ENCODE measurements at places on chromosomes 7 and 10. TPM values are rescaled to one million over a fixed set of nuclear protein-coding genes. Genes with fewer than 3 reads are reported as not detected.
A peak's percentile ranks its signal among the peaks of the same experiment; 100 is the strongest.

DNA sequence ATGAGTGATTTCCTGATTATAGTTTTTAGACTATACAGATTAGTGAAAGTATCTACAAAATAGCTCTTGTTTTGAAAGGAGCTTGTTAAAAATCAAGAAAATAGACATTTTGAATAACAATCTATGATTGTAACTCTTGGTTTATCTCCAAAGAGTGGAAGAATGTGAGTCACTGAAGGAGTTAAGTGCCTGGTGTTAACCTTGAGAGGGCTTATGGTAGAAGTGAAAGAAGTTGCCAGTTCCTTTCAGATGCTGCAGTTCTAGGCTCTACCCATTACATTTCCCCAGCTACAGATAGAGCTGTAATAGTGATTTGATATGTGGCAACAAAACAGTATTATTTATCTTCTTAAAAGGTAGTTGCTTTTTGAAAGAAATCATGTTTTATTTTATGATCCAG lies 12.7 kb downstream of the NRBF2 start:
- no peaks in the 10 kb centered on the region for H3K27me3 ChIP-seq
- no peak overlapping the region for H3K27ac ChIP-seq
- no peak for DNase-seq

DNA sequence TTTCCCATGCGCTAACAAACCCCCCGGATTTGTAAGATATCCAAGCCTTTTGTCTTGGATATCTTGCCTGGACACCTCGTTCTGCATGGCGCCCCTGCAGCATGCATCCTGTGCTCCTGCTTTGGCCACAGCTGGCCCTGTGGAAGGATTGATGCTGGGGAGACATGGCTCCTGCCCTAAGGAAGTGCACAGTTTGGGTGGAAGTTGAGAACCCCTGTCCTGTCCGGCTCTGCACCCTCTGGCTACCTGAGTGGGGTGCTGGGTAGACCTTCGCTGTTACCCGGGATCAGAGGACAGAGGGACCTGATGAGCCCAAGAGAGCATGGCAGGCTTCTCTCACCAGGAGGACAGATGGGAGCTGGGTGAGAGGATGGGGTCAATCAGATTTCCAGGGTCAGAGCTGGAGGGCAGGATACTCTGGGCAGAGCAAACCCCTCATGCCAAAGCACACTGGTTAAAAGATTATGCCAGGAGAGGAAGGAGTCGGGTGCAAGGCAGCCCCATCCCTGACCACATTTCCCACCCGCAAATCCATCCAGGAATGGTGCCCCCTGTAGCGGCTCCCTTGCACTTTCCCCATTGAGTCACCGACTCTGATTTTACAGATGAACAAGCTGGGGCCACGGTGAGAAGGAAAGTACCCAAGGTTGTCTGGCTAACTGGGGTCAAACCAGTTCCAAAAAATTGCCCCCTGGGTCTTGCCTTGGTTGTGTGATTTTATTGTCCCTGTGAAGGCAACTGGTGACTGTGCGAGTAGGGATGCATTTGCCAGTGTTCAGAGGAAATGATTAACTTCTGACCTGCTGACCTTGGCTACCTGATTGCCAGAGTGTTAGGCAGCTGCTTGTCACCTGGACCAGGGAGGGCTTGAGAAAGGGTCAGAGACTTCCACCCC lies 290.1 kb upstream of the ZMIZ1 start:
- H3K4me1 ChIP-seq: no peaks in the 10 kb centered on the region
- no peaks in the 10 kb centered on the region for H3K27me3 ChIP-seq
- H3K4me3 ChIP-seq: no peak overlapping the region
- H3K27ac ChIP-seq: peak overlapping the region; percentile 75
- no peaks in the 10 kb centered on the region for H3K36me3 ChIP-seq

DNA sequence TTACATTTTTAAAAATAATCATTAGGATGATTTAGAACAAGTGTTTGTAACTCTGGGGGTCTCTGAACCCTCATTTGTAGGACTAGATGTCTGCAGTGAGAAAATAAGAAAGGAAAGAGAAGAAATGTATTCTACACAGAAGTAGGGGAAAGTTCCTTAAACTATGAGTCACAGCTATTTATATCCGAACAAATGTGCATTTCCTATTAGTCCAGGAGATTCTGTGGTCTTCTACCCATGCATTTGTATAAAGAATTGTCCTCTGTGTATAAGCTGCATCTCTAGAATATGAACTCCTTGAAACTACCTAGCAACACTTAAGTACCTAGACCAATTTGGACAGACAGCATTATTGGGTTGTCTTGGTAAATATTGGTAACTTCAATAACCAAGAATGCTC lies 15.9 kb upstream of the CD36 start:
- no peak for DNase-seq
- H3K4me1 ChIP-seq: peaks cover 41% of the 10 kb centered on the region
- H3K27ac ChIP-seq: peak overlapping the region; percentile 80
- no peak overlapping the region for H3K4me3 ChIP-seq
- H3K36me3 ChIP-seq: no peaks in the 10 kb centered on the region
- H3K27me3 ChIP-seq: no peaks in the 10 kb centered on the region

GRCh38 chr10:98910048-98910447 lies 325.6 kb downstream of the HPSE2 start:
- H3K27ac ChIP-seq: no peak overlapping the region
- no peaks in the 10 kb centered on the region for H3K36me3 ChIP-seq

DNA sequence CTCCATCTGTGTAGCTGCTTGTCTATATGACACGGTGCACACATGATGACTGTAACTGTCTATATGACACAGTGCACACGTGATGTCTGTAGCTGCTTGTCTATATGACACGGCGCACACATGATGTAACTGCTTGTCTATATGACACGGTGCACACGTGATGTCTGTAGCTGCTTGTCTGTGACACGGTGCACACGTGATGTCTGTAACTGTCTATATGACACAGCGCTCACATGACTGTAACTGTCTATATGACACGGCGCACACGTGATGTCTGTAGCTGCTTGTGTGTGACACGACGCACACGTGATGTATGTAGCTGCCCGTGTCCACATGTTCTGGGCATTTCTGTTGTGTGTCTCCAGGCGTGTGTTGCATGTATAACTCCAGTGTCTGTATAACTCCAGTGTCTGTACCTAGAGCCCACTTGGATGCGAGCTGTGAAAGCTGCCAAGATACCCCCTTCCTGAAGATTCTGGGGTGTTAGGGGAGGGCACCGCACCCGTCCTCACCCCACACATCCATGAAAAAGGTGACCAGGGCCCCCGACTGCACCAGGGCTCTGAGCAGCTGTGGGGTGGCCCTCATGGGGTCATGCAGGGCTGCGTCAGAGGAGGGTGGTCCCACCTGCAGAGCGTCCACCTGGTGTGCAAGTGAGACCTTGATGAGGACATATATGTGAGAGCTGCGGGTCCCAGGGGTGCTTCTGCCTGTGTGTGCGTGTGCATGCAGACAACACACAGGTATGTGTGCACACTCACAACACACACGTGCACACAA lies 137.9 kb downstream of the ELFN1 start:
- DNase-seq: peak; percentile 4
- no peak overlapping the region for H3K27ac ChIP-seq
- H3K4me3 ChIP-seq: no peak overlapping the region
- H3K27me3 ChIP-seq: no peaks in the 10 kb centered on the region
- no peaks in the 10 kb centered on the region for H3K4me1 ChIP-seq

DPYSL4 gene
- total RNA-seq: 3.4 TPM

GPR15LG gene
- not detected for total RNA-seq

SFTPA1 gene
- total RNA-seq: not detected

GRCh38 chr7:103875718-103876117 lies 113.7 kb downstream of the RELN start:
- H3K27ac ChIP-seq: no peak overlapping the region
- no peaks in the 10 kb centered on the region for H3K27me3 ChIP-seq
- no peaks in the 10 kb centered on the region for H3K36me3 ChIP-seq
- no peak for DNase-seq
- no peak overlapping the region for H3K4me3 ChIP-seq
- no peaks in the 10 kb centered on the region for H3K4me1 ChIP-seq

DNA sequence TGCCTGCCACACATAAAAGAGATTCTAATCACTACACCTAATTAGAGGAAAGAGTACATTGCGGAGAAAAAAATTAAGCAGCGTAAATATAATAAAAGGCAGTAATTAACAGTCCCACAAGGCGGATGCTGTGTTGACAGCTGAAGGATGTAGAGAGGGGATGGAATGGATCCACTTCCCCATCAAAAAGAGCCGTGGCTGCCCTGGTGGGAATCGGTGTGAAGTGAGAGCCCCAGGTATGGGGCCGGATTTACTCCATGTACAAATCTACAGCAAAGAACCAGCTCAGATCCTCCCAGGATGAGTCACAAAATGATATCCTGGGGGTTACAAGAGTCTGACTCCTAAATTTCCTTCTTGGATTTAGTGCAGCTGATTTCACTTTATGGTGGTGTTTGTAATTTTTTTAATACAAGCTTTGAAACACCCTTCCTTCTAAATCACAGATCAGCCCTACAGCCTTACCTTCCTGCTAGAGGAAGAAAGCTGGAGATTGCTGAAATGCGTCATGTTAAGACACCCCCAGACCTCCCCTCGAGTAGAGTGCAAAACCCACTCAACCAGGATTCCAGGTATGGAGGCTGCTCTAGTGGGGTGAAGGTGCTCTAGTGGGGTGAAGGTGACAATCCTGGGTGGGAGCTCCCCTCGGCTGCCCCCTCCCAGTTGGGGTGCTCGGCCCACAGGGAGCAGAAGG lies 398.4 kb downstream of the PLXNA4 start:
- DNase-seq: no peak
- H3K27ac ChIP-seq: no peak overlapping the region
- no peaks in the 10 kb centered on the region for H3K4me1 ChIP-seq
- H3K27me3 ChIP-seq: no peaks in the 10 kb centered on the region
- no peaks in the 10 kb centered on the region for H3K36me3 ChIP-seq

SH2D4B gene
- total RNA-seq: not detected

INMT gene
- 88.9 TPM for total RNA-seq

DNA sequence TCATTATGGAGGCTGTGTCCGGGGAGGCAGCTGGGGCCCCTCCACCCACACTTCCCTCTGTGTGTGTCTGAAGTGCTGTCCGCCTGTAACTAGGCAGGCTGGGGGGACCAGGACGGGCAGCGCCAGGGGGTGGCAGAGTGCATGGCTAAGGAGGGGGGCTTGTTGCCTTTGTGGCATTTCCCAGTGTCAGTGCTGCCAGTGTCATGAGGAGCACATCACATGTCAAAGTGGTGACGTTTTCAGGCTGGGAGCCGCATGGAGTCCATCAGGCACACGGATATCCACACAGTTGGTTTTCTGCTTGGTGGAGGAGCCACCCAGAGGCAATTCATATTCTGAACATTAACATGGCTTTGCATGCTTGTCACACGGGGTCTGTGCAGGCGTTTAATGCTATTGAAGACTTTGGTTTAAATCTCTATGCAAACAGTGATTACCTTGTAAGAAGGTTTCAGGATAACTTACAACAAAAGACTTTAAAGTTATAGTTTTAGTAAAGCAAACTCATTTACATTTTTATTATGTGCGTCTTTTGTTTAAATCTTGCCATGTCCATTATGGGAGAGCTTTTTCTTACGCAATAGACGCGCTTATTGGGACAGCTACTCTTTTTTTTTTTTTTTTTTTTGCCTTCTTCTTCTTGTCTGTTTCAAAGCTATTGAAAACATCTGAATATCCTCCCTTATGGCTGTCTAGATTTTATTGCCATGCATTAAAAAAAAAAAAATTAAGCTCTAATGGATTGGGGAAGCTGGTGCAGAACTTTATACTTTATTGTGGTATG lies 52.9 kb downstream of the C10orf67 start:
- no peaks in the 10 kb centered on the region for H3K27me3 ChIP-seq
- no peak for DNase-seq
- no peaks in the 10 kb centered on the region for H3K36me3 ChIP-seq
- H3K27ac ChIP-seq: no peak overlapping the region
- H3K4me3 ChIP-seq: no peak overlapping the region
- no peaks in the 10 kb centered on the region for H3K4me1 ChIP-seq

KNDC1 gene
- total RNA-seq: 0.59 TPM

- H3K27me3 ChIP-seq: no peaks in the 10 kb centered on the region
- no peak overlapping the region for H3K27ac ChIP-seq
- H3K4me3 ChIP-seq: no peak overlapping the region
Measured at GRCh38 chr10:48736596-48736995, 51.9 kb downstream of the WDFY4 start.

- H3K27ac ChIP-seq: peak overlapping the region; percentile 36
- DNase-seq: peak; percentile 76
- peaks cover 87% of the 10 kb centered on the region for H3K36me3 ChIP-seq
- H3K4me3 ChIP-seq: no peak overlapping the region
Measured at GRCh38 chr7:99036546-99037111, 107.3 kb downstream of the SMURF1 start.

DNA sequence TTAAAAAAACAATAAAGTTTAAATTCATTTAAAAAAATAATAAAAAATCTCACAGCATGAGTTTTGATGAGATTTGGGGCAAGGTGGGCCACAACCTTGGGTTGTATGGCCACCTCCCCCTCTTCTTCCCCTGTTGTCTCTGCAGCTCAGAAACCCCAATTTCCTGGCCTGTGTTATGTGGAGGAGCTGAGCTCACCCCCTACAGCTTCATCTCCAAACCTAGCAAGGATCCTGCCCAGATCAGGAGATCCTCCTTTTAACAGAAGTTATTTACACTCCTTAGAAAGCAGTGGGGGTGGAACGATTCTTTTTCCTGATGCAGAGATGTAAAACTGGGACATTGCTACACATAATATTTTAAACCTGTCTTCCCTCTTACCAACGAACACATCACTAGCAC lies 6.9 kb upstream of the SH2D4B start:
- no peak for DNase-seq
- H3K27me3 ChIP-seq: no peaks in the 10 kb centered on the region
- H3K27ac ChIP-seq: no peak overlapping the region
- no peaks in the 10 kb centered on the region for H3K36me3 ChIP-seq
- H3K4me3 ChIP-seq: no peak overlapping the region

SSC4D gene
- 0.37 TPM for total RNA-seq

CYP26A1 gene
- total RNA-seq: not detected

- DNase-seq: no peak
- H3K27ac ChIP-seq: no peak overlapping the region
- no peaks in the 10 kb centered on the region for H3K36me3 ChIP-seq
- H3K27me3 ChIP-seq: no peaks in the 10 kb centered on the region
Measured at GRCh38 chr7:34916267-34916666, 121.0 kb downstream of the DPY19L1 start.

GRCh38 chr10:113993489-113993991 lies 50.1 kb upstream of the ADRB1 start:
- peak; percentile 77 for DNase-seq
- no peaks in the 10 kb centered on the region for H3K27me3 ChIP-seq
- H3K36me3 ChIP-seq: no peaks in the 10 kb centered on the region
- no peaks in the 10 kb centered on the region for H3K4me1 ChIP-seq
- H3K27ac ChIP-seq: no peak overlapping the region

GRCh38 chr7:46175221-46175620 lies 254.1 kb upstream of the IGFBP3 start:
- H3K4me1 ChIP-seq: no peaks in the 10 kb centered on the region
- no peaks in the 10 kb centered on the region for H3K36me3 ChIP-seq
- H3K27me3 ChIP-seq: no peaks in the 10 kb centered on the region
- no peak for DNase-seq
- H3K4me3 ChIP-seq: no peak overlapping the region

DNAJB9 gene
- 60.2 TPM for total RNA-seq

DNA sequence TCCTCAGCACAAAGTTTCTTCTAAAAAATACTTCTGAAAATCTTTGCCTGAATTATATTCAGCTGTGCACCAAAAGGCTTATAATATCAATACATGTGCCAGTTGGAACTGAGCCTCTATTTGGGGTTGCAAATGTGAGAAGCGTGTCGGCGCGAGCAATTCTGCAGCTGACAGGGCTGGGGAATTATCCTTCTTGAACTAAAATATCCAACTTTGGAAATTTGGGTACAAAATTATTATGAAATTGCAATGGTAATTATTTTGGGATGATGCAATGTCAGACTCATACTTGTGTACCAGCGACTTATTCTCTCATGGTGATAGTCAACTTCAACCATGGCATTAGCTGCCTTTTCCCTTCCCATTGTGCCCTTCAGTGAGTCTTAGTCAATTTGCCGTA lies 507.0 kb upstream of the KLF6 start:
- no peaks in the 10 kb centered on the region for H3K4me1 ChIP-seq
- no peaks in the 10 kb centered on the region for H3K27me3 ChIP-seq
- no peaks in the 10 kb centered on the region for H3K36me3 ChIP-seq
- no peak overlapping the region for H3K27ac ChIP-seq
- DNase-seq: no peak

Data from right atrium auricular region (tissue), 2 donors.